Vagina (tissue), 2 donors: ENCODE measurements at places on chromosomes 4 and X. TPM values are rescaled to one million over a fixed set of nuclear protein-coding genes. Genes with fewer than 3 reads are reported as not detected.

DNA sequence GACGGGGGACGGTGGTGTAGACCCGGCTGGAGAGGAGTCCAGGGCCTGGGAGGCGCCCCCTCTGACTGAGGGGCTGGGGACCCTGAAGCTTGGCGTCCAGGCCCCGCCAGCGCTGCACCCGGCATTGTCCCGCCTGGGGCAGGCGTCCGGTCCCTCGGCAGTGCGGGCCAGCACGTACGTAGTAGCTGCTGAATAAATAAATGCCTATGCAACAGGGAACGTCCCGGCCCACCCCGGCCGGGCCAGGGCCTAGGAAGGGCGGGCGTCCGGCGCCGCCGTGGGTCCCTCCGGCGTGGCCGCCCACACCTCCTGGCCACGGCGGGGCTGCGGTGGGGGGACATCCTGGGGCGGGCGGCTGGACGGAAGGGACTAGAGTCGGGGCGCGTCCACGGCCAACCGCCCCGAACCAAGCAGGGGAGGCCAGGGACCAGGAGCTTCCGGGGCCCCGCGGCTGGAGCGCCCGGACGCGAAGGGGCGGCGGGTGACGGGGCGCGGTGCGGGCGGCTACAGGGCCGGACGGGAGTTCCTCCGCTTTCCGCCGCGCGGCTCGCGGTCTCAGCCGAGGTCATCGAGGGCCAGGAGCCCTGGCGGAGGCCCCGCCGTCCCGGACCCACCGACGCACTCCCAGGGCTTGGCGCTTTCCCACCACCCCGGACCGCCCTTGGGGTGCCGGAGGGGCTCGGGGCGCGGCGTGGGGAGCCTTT is 886 bp upstream of the WWC2 start:
- DNase-seq = no peak

The SSX3 gene
- total RNA-seq = not detected

GRCh38 chr4:149961876-149962597 is 116.2 kb upstream of the DCLK2 start:
- no peak for DNase-seq

The CHIC2 gene
- 40.0 TPM for total RNA-seq

- no peak for DNase-seq
These were observed 46.6 kb upstream of the CHRNA9 start for GRCh38 chr4:40288566-40288965.

The GPM6B gene
- 15.7 TPM for total RNA-seq
